ENCODE measurements at places on chromosomes 5 and 9.
A peak's percentile ranks its signal among the peaks of the same experiment; 100 is the strongest.

- DNase-seq = no peak
Measured at GRCh38 chr5:83509540-83509939, 38.0 kb downstream of the VCAN start.

DNA sequence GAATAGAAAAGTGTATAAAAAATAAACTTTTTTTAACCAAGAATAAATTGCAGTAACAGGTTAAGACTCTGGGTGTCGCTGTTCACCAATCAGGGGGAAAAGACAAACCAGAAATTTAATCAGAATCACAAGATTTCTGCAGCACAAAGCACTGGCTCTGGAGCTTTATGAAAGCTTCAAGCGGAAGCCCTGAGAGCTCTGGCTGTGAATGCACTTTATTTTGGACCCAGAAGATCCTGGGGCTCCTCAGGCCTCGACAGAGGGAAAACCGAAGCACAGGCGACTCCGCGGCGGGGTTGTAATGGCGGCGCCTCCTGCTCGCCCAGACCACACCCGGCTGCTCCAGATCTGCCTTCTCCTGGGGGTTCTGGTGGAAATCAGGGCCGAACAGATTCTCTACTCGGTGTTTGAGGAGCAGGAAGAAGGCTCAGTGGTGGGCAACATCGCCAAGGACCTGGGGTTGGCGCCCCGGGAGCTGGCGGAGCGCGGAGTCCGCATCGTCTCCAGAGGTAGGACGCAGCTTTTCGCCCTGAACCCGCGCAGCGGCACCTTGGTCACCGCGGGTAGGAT lies at the start of gene PCDHGA4:
TSS of gene PCDHGA4 (plus strand) at position 122 of the 570 bp plus-strand sequence. CDS start at position 209, 87 bp downstream.
- no peak for DNase-seq

- no peak for DNase-seq
Measured at GRCh38 chr5:107384256-107384655, 286.5 kb downstream of the EFNA5 start.

DNA sequence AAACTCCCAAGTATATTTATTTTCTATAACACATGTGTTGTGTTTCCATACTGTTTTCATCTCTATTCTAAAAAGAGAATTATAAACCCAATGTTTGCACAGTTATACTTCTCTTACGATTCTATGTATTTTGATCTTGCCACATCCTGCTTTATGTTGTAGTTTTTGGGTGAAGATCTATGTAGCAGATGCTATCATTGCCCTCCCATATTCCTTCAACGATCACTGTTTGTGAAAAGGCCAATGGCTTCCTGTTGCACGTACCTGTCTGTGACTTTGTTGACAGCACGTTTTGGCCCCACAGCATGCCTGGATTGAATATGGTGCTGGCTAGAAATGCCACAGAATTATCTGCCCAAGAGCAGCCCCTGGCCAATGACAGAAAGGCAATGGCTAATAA lies 254.5 kb upstream of the EFNA5 start:
- DNase-seq = no peak

GRCh38 chr9:107905308-107906020 lies 415.9 kb upstream of the KLF4 start:
- DNase-seq = peak; percentile 22

- DNase-seq = no peak
Measured at GRCh38 chr5:115732026-115732425, 84.4 kb downstream of the CDO1 start.

- DNase-seq = no peak
Measured at GRCh38 chr9:109537288-109537687, 39.2 kb upstream of the PTPN3 start.

DNA sequence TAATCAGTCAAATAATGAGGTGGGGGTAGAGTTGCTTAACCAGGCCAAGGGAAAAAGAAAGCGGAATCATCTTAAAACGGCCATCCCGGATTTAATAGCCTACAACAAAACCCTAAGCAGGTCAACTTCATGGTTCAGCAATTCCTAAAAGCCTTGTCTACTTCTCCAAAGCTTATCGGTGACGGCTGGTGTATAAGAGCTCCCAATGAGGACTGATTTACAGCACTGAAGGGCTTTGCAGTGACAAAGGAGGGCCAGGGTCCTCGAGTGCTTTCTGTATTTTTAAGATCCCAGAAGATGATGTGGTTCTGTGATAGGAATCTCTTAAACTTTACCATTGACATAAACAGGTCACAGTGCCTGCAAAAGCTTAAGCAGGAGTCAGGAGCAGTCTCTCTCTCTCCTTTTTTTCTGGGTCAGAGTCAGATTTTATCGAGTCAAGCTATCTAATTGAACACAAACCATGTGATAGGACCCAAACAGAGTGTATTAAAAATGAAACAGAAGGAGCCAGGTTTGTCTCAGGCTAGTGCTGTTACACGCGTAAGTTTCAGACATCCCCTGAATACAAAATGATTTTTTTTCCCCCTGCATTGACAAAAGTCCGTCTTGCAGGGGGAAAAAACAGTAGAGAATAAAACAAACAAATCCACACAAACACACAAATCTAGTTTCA lies 663.6 kb upstream of the ZNF608 start:
- no peak for DNase-seq
